ENCODE measurements at places on chromosomes 16 and 17.

DNA sequence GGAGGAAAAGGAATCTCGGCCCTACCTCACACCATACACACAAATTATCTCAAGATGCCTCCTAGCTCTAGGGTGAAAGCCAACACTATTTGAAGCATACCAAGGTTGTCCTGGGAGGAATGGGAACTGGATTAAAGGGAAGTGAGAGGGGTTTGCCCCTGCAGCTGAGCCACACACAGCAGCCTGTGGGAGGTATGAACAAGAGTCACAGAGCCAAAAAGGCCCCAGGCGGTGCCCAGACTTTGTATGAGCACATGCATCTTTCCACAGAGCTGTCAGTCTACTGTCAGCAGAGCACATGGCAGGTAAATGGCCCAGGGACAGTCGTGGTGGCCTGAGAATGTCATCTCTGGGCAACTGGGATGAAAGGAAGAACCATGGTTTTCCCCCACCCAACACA is 31.0 kb upstream of the RCVRN start:
- no peak for DNase-seq

GRCh38 chr17:81990836-81991683 is 13.6 kb downstream of the ASPSCR1 start:
- no peak for DNase-seq

DNA sequence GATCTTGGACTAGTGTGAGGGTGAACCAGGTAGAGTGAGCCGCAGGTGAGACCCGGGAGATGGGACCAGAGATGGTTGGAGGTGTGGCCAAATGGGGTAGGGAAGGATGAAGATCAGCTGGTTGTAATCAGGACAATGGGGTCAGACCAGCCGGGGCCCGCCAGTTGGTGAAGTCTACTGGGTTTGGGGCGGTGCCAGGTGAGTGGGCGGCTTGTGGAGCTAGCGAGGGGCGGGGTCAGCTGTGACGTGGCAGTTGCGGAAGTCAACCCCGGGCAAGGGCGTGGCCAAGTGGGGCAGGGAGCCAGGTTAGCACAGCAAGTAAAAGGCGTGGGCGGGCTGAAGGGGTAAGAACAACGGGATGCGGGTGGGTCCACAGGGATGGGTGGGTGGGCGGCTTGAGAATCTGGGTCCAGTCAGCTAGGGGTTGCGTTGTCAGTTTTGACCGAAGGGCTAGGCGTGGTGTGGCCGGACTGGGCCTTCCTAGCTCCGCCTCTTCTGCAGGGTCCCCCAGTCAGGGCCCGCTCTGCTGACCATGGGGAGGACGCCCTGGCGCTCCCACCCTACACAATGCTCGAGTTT is 25.5 kb upstream of the ALKBH5 start:
- peak; percentile 91 for DNase-seq

DNA sequence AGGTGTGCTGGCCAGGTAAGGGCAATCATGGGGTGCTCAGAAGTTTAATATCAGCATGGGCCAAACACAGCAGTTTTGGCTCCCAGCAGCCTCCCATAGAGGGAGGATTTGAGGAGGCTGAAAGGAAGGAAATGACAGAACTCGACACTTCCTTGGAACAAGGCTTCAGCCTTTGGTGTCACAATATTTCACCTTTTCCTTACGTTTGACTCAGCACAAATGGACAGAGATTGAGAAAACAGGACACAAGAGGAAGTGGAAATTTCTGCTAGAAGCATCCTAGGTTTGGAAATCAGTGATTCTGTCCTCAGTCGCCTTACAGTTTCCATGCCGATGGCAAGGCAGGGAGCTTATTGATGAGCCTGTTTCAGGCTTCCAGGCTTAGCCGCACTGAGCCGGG is 181.4 kb downstream of the MAF start:
- no peak for DNase-seq

DNA sequence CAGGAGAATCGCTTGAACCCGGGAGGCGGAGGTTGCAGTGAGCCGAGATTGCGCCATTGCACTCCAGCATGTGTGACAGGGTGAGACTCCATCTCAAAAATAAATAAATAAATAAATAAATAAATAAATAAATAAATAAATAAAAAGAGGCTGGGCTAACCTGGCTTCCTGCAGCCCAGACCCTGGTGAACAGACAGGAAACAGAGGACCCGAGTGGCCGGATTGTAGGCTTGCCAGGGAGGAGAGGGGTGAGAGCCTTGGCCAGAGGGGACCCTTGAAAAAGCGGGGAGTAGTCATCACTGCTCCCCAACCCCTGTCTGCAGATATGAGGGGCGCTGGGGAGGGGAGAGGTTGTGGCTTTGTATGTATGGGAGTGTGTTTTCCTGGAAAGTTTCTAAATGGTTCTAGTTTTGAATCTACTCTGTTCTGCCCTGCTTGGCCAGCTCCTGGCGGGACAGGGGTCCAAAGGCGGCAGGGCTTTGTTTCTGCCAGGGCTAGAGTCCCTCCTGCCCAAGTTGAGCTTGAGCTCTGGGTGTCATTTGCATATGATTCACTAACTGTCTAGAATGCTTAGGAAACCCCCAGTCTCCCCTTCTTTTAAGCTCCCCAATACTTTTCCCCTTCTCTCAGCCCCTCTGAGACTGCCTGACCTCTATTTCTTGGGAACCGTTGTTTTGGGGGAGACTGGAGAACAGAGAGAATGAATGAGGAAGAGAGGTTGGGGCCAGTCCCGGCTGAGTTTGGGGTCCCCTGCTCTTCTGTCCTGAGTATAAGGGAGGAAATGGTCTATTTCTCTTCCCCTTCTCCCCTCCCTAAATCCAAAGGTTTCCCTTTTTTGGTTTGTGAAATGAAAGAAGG is 16.4 kb downstream of the RARA start:
- no peak for DNase-seq

GRCh38 chr16:73268366-73268993 is 220.6 kb upstream of the ZFHX3 start:
- peak; percentile 29 for DNase-seq

DNA sequence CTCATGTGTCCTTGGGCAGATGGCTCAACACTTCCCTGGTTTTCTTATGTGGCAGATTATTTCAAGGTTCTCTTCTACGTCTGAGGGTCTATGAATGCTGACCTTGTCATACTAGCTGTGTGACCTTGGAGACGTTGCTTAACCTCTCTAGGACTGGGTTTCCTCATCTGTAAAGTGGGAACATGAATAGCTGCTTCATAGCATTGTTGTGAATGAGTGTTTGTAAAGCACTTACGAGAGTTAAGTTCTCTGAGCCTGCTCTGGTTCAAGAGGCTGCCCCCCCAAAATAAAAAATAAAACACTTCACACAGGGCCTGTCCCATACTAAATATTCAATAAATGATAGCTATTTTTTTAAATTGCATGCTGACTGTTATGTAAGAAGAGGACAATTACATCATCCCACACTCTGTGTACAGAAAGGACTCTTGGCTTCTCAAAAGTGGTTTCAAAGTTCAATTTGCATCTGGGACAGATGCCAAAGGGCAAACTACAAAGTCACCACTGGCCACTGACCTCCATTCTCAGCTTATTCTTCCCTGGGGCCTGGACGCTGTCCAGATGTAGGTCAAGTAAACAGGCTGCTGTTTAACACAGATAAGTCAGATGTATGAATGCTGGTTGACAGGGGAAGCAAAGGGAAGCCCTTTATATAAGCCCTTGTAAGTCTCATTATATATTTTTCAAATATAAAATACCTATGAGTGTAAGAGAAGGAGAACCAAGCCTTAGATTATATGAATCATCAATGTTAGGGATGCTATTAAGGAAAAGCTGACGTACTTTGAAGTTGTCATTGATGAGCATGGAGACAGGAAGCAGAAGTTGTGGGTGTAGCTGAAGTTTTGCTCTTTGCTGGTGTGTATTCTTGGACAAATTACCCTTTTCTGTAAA is 15.4 kb upstream of the NDEL1 start:
- DNase-seq: peak; percentile 37

GRCh38 chr16:19375561-19376158 is 42.0 kb upstream of the TMC5 start:
- DNase-seq: peak; percentile 76

GRCh38 chr16:60641067-60641665 is 1395.1 kb downstream of the CDH8 start:
- no peak for DNase-seq

GRCh38 chr16:20798364-20798763 is 7.9 kb downstream of the ERI2 start:
- no peak for DNase-seq

DNA sequence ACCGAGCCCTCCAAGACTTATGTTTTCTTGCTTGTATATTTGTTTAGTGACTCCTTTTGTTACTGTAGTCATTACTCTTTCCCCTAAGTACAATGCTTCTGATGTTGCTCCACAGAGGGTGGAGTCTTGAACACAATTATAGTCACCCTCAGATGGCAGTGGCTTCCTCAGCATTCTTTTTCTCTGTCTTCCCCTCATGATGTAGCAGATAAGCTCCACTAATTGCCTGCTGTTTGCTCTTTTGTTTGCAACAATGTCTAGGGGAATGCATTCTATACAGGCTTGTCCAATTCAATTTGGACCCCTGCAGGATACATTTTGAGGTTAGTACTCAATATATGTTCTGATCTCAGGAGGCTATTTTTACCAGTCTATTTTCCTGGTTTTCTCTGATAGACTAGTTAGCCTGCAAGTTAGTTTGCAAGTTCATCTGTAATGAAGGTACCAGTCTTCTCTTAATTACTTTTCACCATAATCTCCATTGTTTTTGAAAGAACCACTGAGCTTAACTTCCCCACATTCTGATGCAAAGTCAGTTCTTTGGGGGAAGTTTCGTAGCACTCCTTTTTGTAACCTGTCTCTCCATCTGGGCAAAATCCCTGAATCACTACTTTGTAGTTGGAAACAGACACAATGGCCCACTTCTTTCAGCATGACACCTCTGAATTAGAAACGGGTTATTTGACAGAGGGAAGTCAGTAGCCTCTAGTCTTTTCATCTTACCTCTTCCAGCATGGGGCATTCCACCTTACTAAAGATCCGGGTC is 1509.2 kb downstream of the CDH11 start:
- DNase-seq: no peak

DNA sequence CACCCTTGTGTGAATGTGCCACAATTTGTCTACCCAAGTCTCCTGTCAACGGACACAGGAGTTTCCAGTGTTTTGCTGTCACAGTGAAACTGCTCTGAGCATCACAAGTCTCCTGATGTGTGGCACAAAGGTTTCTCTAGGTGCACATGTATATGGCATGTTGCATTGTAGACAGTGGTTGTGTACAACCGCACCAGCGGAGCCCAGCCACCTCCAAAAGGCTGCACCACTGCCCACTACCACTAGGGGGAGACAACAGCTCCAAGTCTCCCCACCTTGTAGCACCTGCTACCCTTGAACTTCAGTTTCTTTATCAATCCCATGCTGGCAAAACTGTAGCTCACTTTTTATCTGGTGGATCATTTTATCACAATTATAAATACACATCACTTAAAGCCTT is 95.5 kb upstream of the ZNF469 start:
- no peak for DNase-seq

DNA sequence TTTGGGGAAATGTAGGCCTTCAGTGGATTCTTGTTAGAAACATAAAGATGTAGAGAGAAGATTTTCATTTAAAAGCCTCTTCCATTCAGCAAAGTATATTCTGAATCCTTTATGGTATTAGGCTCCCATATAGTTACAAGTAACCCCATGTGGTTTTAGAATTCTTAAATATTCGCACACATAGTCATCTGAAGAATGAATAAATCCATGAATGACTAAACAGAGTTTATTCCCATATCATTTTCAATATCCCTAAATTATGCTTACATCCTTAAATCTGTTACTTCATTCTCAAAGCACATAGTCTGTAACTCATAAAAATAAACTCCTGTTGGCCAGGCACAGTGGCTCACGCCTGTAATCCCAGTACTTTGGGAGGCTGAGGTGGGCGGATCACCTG is 962.1 kb downstream of the KCNJ18 start:
- DNase-seq: no peak

DNA sequence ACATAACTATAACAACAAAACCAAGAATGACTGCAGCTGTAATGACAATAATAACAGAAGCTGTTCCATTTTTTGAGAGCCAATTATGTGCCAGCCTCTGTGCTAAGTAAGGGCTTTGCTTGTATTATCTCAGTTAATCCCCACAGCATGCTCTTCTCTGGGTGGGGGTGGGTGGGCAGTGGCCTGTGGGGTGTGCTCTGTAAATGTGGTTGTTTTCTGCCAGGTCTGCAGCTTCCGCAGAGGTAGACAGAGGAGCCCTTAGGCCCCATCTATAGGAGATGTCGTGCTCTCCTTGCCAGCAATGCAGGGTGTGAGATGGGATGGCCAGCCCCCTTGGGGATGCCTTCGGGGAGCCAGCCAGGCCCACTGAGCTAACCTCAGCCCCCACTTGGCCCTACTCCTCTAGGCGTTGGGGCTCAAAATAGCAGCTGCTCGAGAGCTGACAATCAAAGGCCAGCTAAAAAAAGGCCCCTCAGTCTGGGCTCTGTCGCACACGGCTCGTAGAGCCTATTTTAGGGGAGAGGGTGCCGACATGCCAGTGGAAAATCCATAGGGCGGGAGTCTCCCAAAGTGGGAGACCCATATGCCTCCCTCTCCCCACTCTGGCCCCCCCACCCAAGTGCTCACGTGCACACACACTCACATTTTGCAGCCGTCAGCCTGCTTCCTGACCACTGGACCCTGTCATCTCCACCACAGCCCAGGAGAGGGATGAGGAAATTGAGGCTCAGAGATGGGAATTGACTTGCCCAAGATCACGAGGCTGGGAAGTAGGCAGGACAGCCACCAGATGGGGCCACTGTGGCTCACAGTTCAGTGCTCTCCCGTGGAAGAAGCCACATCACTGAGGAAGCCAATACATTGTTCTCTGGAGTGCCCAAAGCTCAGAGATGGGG is 15.8 kb downstream of the CDH16 start:
- no peak for DNase-seq

DNA sequence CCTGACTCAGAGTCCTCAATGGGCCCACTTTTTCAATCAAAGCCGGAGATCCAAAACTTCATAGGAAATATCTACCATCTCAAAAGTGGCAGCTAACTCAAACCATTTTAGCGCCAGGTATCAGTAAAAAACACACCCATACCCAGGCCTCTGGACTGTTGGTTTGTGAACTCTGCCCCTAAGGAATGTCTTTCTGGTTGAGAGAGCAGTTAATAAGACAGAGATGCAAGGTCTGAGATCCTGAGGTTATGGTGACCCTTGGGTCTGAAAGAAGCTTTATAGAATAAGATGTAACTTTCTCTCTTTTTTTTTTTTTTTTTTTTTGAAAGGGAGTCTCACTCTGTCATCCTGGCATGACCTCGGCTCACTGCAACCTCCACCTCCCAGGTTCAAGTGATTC is 350.5 kb downstream of the SOX9 start:
- DNase-seq: no peak

DNA sequence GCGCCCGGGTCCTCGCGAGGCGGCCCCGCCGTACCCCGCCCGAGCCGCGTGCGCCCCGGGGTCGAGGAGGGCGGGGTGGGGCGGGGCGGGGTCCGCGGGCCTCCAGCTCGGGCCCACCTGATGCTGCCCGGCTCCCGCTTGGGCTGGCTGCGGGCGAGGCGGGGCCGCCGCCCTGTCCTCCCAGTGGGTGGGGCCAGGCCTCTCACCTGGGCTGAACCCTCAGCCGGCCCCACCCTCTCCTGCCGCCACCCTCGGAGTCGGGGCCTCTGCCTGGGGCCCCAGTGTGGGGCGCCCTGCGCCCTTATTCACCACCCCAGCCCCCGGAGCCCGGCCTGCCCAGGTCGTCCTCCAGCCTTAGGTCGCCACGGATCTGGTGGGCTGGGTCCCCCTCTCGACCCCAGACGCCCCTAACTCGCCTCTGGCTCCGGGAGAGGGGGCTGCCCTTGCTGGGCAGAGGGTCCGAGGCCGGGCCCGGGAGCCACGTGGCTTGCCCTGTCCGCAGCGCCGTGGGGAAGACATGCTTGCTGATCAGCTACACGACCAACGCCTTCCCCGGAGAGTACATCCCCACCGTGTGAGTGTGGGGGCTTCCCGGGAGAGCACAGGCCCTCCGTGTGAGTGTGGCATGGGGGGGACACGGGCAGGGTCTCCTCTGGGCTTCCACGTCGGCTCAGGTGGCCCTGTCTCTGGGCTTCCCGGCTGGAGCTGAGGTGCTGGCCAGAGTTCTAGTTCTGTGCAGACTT is 578 bp downstream of the RAC3 start:
- no peak for DNase-seq
